Hippocampal formation (tissue), 2 donors: ENCODE measurements at places on chromosomes 6 and 20.
A peak's percentile ranks its signal among the peaks of the same experiment; 100 is the strongest.

DNA sequence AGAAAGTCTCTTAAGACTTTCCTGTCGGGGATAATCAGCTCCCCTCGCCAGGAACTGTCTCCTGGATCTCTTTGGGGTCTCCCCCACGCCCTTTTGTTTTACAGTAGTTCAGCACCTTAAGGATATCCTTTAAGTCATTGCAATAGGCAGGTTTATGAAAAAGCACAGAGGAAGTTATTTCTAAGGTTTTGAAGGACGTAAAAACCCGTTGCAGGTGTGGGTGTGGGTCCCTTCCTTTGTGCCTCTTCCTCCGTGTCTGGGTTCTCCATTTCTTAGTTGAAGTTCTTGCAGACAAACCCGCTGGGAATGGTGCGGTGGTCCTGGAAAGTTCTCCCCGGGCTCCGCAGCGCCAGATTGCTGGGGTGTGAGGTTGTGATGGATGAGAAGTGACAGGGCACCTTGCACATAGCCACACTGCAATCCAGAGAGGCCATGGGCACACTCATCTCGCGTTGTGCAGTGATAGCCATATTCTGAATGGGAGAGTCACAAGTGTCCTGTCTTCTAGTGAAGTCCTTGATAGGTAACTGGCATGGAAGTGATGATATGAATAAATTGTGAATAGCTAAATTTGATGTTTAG, 65.2 kb downstream of the GTF2H5 start:
- no peak for DNase-seq

DNA sequence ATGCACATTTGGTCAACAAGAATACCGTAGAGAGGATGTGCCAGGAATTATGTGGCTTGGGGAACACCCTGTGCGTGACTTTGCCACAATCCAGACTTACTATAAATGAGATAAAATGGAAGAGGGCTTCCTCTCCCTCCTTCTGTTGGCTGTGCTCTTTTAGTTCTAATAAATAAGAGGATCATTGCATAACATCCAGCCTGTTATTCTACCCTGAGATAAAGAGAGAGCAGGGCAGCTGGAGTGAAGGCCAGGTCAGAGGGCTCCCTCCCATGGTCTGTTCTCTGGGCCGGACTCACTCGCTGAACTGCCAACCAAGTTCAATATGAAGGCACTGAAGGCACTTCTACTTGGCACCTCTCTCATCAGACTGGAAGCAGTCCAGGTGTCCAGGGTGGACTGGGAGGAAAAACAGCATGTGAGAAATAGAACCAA, 91.7 kb downstream of the MTFR2 start:
- DNase-seq = peak; percentile 2

GRCh38 chr6:15290962-15291704, 45.3 kb downstream of the JARID2 start:
- no peak for DNase-seq

- DNase-seq = no peak
Measured at GRCh38 chr6:47724300-47724699, 25.9 kb downstream of the ADGRF4 start.

DNA sequence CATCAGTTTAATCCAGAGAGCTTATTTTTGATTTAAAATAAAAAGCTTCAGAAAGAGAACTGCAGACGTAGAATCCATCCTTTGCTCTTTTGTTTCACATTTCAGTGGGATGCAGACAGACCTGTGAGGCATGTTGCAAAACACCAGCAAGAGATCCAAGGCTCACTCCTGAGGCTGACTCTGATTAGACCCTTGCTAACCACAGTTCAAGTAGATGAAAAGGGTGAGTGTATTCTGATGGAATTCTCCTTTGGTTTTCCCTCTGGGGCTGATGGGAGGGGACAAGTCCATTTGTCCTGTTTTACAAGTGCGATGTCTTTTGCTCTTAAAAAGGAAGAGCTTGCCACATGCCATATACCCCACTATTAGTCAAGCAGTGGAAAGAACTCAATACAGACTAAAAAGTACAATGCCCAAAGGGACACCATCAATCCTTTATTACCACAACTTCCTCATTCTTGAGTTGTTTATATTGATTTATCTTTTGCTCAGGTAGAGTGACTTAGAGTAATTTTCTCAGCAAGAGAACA, 772.7 kb downstream of the MAFB start:
- no peak for DNase-seq

DNA sequence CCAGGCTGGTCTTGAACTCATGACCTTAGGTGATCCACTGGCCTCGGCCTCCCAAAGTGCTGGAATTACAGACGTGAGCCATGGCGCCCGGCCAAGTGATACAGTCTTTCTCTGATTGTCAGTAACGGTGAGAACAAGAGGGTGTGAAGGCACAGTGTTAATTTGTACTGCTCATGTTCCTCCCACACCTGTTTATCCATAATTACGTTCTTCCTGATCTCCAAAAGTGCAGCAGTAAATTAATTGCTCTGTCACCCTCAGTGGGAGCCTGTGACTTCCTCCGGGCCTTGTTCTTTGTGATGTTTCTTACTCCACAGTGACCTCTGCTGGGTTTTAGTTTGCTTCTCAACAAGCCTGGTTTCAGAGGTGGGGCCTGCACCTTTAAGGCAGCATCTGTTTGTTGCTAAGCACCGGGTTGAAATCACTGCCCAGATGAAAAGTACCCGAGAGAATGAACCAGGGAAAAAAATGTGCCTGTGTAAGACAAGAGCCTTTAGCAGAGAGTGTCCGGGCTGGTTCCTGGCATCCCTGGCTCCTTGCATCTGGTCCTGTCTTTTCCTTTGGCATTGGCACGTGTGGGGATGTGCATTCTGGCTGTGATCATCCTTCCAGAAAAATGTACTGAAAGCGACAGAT, 89.1 kb upstream of the CLDN20 start:
- DNase-seq = peak; percentile 51

GRCh38 chr6:43951756-43952675, 175.2 kb downstream of the MRPL14 start:
- no peak for DNase-seq

DNA sequence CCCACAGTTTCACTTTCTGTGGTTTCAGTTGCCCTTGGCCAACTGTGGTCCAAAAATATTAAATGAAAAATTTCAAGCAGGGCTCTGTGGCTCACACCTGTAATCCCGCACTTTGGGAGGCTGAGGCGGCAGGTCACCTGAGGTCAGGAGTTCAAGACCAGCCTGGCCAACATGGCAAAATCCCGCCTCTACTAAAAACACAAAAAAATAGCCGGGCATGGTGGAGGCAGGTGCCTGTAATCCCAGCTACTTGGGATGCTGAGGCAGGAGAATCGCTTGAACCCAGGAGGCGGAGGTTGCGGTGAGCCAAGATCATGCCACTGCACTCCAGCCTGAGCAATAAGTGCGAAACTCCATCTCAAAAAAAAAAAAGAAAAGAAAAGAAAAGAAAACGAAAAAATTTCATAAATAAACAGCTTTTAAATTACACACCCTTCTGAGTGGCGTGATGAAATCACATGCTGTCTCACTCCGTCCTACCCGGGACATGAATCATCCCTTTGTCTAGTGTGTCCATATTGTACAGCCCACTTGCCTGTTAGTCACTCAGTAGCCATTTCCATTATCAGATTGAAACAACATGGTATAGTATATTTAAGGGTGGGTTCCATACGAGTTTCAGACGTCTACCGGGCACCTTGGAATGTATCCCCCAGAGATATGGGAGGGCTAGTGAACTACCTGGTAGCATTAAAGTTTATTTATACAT, 11.7 kb downstream of the PTPRK start:
- peak; percentile 15 for DNase-seq

DNA sequence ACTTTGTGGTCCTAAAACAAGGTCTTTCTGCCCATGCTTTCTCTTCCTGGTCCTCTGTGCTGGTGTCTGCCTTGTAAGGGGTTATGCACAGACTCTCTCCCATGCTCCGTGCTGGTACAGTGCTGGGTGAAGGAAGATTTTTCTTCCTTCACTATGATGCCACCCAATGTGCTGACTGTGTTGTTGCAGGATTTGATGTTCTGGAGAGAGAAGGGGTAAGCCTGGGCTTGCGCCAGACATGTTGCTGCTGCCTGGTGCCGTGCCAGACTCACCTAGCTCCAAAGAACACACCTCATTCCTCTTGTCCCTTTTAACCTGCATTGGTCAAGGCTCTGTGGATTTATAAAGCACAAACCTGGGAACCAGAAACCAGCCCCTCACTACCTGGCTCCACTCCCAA, 28.4 kb upstream of the ARMH2 start:
- no peak for DNase-seq

DNA sequence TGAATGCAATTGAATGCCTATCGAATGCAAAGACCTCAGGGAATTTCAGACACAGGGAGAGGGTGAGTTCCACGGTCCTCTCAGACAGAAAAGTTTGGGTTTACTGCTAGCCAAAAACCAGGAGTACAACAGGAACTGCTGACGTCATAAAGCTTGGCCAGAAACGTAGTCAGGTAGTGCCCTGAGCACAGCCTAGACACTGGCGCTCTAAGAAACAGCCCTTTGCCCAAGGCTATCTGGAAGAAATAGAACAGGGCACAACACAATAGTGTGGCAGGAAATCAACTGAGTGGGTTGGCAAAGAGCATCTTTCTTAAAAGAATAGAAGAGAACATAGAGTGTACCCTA, 58.0 kb downstream of the GFOD1 start:
- DNase-seq = no peak

DNA sequence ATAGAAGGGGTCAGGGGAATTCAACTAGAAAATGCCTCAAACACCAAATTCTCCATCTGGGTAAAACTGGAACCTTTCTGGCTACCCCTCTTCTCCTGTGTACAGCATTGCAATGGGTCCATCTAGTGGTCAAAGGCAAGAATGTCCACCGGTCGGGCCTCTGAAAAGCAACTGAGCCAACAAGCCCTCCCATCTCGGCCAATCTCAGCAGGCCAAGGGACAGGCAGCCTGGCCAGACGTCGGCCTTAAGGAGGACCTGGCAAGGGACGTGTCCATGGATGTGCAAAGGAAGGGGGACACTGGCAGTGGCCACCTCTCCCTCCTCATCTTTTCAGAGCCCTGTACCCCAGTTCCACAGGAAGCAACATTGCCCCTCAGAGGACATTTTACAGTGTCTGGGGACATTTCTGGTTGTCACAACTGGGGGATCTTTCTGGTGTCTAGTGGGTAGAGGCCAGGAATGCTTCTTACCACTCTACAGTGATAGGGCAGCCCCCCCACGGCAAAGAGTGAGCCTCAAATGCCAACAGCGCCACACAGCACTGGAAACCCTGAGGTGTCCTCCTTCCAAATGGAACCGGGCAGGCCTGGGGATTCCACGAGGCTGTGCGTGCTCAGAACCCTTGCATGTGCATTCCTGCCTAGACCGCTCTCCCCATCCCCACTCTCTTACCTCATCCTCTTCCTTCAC, 99.8 kb upstream of the FOXA2 start:
- peak; percentile 78 for DNase-seq

- DNase-seq = no peak
Measured at GRCh38 chr6:70168681-70169377, 134.1 kb downstream of the COL9A1 start.

- DNase-seq = no peak
Measured at GRCh38 chr6:7802662-7803061, 76.8 kb downstream of the BMP6 start.

GRCh38 chr6:149077208-149077607, 240.3 kb upstream of the TAB2 start:
- no peak for DNase-seq

- DNase-seq = no peak
Measured at GRCh38 chr6:7899889-7900213, 10.7 kb downstream of the TXNDC5 start.

- no peak for DNase-seq
Measured at GRCh38 chr6:21441386-21441785, 152.2 kb upstream of the SOX4 start.

DNA sequence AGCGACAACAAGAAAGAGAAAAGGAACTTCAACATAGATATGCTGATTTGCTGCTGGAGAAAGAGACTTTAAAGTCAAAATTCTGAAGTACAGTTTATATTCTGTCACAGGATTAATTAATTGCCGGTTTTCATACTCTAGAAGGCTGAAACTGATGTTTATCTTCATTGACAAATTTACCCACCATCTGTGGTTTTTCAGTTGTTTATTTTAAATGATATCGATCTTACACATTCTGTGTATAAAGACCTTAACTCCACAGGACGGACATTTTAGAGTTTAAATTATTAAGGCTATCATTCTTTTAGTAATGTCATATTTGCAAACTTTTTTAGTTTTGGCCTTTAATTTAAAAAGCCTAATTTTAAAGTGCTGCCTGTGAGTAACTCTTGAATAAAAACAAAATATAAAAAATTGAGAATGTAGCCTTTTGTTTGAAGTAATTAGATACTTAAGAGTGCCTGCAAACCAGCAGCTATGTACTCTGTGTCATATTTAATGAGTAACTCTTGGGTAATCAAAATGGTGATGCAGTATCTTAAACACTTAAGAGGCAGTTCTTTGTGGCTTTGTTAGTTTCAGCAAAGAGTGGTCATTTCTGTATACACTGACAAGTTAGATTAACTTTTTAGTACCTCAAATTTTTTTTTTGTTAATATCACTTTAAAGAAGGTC, 59.3 kb downstream of the CDC5L start:
- no peak for DNase-seq

GRCh38 chr6:161459008-161459615, 185.3 kb upstream of the AGPAT4 start:
- no peak for DNase-seq

- DNase-seq = no peak
Measured at GRCh38 chr20:46857061-46857831, 37.4 kb upstream of the EYA2 start.

DNA sequence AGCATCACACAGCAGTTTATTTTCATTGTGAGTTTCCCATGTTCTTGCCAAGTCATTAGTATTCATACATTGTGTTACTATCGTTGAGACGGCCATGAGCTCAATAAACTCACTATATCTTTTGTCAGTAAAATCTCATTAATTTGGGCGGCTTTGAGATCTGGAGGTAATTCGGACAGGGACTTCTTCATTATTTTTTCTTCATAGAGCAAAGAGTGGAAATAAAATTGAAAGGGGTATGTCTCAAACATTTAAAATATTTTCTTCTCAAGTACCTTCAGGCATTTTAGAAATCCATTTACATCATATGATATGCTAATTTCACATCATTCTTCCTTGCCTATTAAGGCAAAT, 14.6 kb downstream of the NOX3 start:
- no peak for DNase-seq
